ENCODE measurements at places on chromosomes 7 and 10. TPM values are rescaled to one million over a fixed set of nuclear protein-coding genes. Genes with fewer than 3 reads are reported as not detected.

DNA sequence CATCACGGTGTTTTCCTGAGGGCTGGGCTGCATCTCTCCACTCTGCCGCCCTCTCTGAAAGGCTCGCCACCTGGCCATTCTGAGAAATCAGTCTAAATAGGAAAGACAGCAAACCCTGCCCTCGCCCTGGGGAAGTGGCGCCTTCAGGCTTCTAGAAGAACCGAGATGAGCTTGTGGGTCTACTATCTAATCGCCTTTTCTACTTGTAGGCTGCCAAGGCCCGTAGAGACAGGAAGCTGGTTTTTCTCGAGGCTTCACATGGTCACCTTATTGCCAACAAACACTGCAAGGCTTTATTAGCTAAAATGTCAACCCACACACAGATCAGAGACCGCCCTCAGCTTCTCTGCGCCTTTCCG is 21.4 kb downstream of the LAT2 start:
- peaks cover 36% of the 10 kb centered on the region for H3K36me3 ChIP-seq
- no peaks in the 10 kb centered on the region for H3K4me1 ChIP-seq
- H3K4me3 ChIP-seq: no peak overlapping the region
- no peaks in the 10 kb centered on the region for H3K27me3 ChIP-seq
- DNase-seq: no peak

GRCh38 chr7:36109013-36109627 is 43.9 kb upstream of the EEPD1 start:
- no peaks in the 10 kb centered on the region for H3K4me1 ChIP-seq
- H3K36me3 ChIP-seq: no peaks in the 10 kb centered on the region
- H3K27ac ChIP-seq: no peak overlapping the region

GRCh38 chr7:92412745-92413144 is 34.5 kb upstream of the GATAD1 start:
- H3K27ac ChIP-seq: no peak overlapping the region
- H3K4me1 ChIP-seq: no peaks in the 10 kb centered on the region
- H3K4me3 ChIP-seq: no peak overlapping the region

- peaks cover 62% of the 10 kb centered on the region for H3K4me1 ChIP-seq
- H3K4me3 ChIP-seq: peak overlapping the region; percentile 72
- peak overlapping the region; percentile 79 for H3K27ac ChIP-seq
- peak; percentile 23 for DNase-seq
Measured at GRCh38 chr10:110504111-110504735, 6.5 kb downstream of the DUSP5 start.

GRCh38 chr7:24325708-24326107 is 41.7 kb downstream of the NPY start:
- H3K36me3 ChIP-seq: no peaks in the 10 kb centered on the region
- DNase-seq: no peak
- H3K4me3 ChIP-seq: no peak overlapping the region
- H3K27ac ChIP-seq: no peak overlapping the region
- H3K4me1 ChIP-seq: no peaks in the 10 kb centered on the region

DNA sequence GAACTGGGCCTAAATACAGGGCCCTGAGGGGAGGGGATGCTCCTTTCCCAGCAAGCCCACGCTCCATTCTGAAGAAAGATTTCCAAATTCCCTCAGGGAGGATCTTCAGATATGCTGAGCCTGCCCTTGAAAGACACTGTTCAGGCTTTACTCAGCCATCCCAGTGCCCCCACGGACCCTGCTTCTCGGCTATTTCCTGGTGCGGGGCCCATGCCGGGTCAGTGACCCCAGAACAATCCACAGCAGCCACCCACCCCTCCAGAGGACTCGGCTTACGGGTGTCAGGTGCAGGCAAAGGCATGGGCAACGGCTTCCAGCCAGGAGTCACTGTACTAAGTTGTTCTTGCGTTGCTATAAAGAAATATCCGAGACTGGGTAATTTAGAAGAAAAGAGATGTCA is 137.1 kb downstream of the OAT start:
- H3K36me3 ChIP-seq: no peaks in the 10 kb centered on the region
- no peak overlapping the region for H3K27ac ChIP-seq
- H3K4me3 ChIP-seq: no peak overlapping the region
- H3K27me3 ChIP-seq: no peaks in the 10 kb centered on the region

- no peaks in the 10 kb centered on the region for H3K4me1 ChIP-seq
- H3K36me3 ChIP-seq: no peaks in the 10 kb centered on the region
- H3K27ac ChIP-seq: no peak overlapping the region
- no peak overlapping the region for H3K4me3 ChIP-seq
- no peak for DNase-seq
- peaks cover 2% of the 10 kb centered on the region for H3K27me3 ChIP-seq
Measured at GRCh38 chr7:151895631-151896031, 18.7 kb upstream of the PRKAG2 start.

- H3K4me1 ChIP-seq: no peaks in the 10 kb centered on the region
- DNase-seq: no peak
- H3K27ac ChIP-seq: no peak overlapping the region
- H3K27me3 ChIP-seq: no peaks in the 10 kb centered on the region
Measured at GRCh38 chr10:31526681-31527080, 207.7 kb downstream of the ZEB1 start.

DNA sequence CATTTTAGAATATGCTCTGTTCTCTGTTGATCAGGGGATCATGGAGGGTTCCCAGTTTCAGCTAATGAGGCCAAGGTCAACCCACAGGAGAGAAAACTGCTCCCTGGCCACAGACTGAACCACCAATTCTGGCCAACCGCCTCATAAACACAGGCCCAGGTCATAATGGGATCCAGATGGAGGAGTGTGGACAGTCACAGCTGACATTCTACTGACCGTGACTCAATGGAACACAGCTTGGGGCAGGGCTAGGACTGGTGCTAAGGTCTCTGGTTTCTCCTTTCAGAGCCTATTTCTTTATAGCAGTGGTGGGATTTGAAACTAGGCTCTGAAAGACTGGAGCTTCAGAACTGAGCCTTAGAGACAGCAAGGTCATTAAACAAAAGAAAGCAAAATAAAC is 68.3 kb downstream of the HIPK2 start:
- no peak for DNase-seq
- no peaks in the 10 kb centered on the region for H3K27me3 ChIP-seq
- no peaks in the 10 kb centered on the region for H3K36me3 ChIP-seq
- H3K4me1 ChIP-seq: no peaks in the 10 kb centered on the region
- H3K27ac ChIP-seq: no peak overlapping the region

DNA sequence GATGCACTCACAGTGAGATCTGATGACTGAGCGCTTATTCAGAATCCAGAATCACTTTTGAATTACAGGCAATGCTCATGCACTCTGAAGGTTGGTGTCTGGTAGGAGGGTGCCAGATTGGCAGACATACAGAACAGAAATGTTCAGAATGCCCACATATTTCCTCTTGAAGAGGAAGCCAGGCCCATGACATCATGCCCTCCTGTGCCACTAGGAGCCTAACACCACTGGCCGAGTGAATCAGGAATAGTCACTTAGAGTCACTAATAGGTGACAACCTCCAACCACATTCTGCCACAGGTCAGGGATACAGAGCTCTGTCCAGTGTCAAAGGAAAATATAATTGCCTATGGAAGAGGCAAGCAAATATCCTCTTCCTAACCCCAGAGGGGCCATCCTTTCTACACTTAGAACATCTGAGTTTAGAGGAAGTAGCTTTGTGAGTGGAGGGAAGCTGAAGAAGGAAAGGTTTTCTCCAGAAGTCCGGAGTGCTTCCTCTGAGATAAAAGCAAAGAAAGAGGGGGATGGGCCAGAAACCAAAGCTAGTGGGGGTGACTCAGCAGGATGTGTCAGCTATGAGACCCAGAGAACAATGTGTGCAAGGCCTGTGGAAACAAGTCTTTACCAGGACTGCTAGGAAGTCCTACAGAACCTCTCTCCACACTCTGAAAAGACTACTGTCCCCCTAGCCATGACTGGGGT is 838.8 kb downstream of the GRID1 start:
- H3K27me3 ChIP-seq: no peaks in the 10 kb centered on the region
- no peak overlapping the region for H3K4me3 ChIP-seq
- no peaks in the 10 kb centered on the region for H3K36me3 ChIP-seq

GRCh38 chr7:100944138-100944537 is 5.2 kb upstream of the MUC3A start:
- no peaks in the 10 kb centered on the region for H3K36me3 ChIP-seq
- no peak for DNase-seq
- H3K4me1 ChIP-seq: no peaks in the 10 kb centered on the region
- peaks cover 4% of the 10 kb centered on the region for H3K27me3 ChIP-seq
- no peak overlapping the region for H3K27ac ChIP-seq

- H3K4me1 ChIP-seq: no peaks in the 10 kb centered on the region
- no peak for DNase-seq
- H3K36me3 ChIP-seq: peaks cover 12% of the 10 kb centered on the region
- no peak overlapping the region for H3K4me3 ChIP-seq
- no peaks in the 10 kb centered on the region for H3K27me3 ChIP-seq
Measured at GRCh38 chr10:16597656-16598055, 76.0 kb upstream of the C1QL3 start.

DNA sequence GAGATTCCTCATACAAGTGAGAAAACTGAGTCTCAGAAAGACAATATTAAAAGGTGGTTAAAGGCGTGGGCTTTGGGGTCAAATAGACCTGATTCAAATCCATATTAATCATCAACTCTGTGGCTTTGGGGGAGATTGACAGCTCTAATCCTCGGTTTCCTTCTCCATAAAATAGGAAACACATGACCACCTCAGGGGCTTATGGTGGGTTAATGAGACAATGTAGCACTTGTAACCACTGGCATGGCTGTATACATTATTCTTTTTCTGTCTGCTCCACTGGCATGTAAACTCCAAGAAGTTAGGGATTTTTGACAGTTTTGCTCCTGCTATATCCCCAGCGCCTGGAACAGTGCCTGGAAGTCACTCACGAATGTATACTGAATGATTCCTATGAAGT is 120.8 kb upstream of the GAD2 start:
- H3K4me1 ChIP-seq: no peaks in the 10 kb centered on the region
- no peak overlapping the region for H3K4me3 ChIP-seq
- DNase-seq: no peak
- H3K27ac ChIP-seq: no peak overlapping the region
- no peaks in the 10 kb centered on the region for H3K27me3 ChIP-seq

- H3K27me3 ChIP-seq: no peaks in the 10 kb centered on the region
- no peaks in the 10 kb centered on the region for H3K36me3 ChIP-seq
- no peak overlapping the region for H3K4me3 ChIP-seq
- DNase-seq: no peak
- no peak overlapping the region for H3K27ac ChIP-seq
Measured at GRCh38 chr7:179209-179681, 13.1 kb upstream of the FAM20C start.

DNA sequence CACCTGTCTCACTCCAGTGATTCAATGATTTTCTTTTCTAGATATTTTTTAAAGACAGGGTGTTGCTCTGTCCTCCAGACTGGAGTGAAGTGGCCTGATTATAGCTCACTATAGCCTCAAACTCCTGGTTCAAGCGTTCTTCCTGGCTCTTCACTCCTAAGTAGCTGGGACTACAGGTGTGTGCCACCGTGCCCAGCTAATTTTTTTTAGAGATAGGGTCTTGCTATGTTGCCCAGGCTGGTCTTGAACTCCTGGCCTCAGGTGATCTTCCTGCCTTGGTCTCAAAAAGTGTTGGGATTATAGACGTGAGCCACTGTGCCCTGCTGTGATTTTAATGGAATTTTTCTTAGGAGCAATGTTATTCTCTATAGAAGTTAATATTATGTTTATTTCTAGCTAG is 14.1 kb downstream of the NUP205 start:
- no peak for DNase-seq
- H3K4me1 ChIP-seq: no peaks in the 10 kb centered on the region
- no peak overlapping the region for H3K27ac ChIP-seq
- H3K27me3 ChIP-seq: no peaks in the 10 kb centered on the region
- H3K4me3 ChIP-seq: no peak overlapping the region

DNA sequence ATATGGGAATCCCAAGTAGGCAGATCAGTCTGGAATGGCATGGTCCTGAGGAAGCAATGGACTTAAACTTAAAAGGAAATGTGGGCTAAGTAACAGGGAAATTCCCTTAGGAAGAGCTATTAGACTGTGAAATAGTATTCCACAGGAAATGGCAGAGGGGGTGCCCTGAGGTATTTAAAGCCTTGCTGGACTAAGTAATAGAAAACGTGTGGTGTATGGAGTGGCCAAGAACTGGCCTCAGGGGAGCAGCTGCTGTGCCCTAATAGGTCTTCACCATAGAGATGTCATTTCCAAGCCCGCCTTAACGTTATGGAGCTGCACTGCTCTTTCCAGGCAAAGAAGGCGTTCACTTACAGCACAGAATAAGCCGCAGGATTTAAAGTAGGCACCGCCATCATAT is 365.2 kb upstream of the ZMIZ1 start:
- DNase-seq: no peak
- no peaks in the 10 kb centered on the region for H3K36me3 ChIP-seq
- H3K4me1 ChIP-seq: no peaks in the 10 kb centered on the region
- no peak overlapping the region for H3K27ac ChIP-seq
- no peaks in the 10 kb centered on the region for H3K27me3 ChIP-seq

- H3K4me3 ChIP-seq: peak overlapping the region; percentile 55
- peak; percentile 50 for DNase-seq
- H3K4me1 ChIP-seq: peaks cover 71% of the 10 kb centered on the region
- peaks cover 25% of the 10 kb centered on the region for H3K36me3 ChIP-seq
Measured at GRCh38 chr7:1919539-1920265, 249.6 kb downstream of the ELFN1 start.

DNA sequence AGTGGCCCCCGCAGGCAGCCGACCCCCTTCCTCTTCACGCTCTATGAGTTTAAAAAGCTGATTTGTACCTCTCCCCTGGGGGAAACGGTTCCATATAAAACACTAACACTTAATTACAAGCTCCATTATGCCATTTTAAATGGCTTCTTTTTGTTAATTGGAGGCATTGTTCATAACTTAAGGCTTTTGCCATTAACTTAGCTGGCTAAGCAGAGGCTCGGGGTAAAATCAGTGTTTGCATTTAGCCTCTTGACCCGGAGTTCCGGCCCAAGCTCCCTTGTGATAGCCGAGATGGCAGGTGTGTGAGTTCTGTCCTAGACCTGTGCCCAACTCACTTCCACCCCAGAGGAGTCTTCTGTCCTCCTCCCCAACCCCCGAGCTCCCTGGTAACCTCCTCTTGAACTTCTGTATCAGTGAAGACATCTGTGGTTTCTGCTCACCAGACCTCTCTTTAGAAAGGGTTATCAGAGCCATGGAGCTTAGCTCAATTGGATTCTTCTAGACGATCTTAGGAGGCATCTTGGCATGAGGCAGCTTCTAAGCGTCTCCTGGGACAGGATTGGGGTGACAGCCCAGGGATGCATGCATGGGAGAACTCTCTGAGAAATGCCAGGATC is 34.2 kb upstream of the SH2B2 start:
- no peaks in the 10 kb centered on the region for H3K36me3 ChIP-seq
- H3K4me1 ChIP-seq: no peaks in the 10 kb centered on the region
- H3K27ac ChIP-seq: no peak overlapping the region

- H3K27me3 ChIP-seq: no peaks in the 10 kb centered on the region
- no peak overlapping the region for H3K27ac ChIP-seq
- H3K36me3 ChIP-seq: no peaks in the 10 kb centered on the region
Measured at GRCh38 chr7:158107806-158108205, 479.8 kb downstream of the PTPRN2 start.

FZD8 gene
- 0.12 TPM for total RNA-seq

STEAP2 gene
- total RNA-seq: not detected

TMEM213 gene
- total RNA-seq: not detected

CTNNA3 gene
- not detected for total RNA-seq

CTAGE8 gene
- not detected for total RNA-seq

UPK3B gene
- 8.4 TPM for total RNA-seq

CACNA2D1 gene
- total RNA-seq: not detected

CXCL12 gene
- not detected for total RNA-seq

All from CD4-positive, CD25-positive, alpha-beta regulatory T cell (primary cell).